Pancreas (tissue), 10 donors: ENCODE measurements at places on chromosomes 11 and 22.
A peak's percentile ranks its signal among the peaks of the same experiment; 100 is the strongest.

DNA sequence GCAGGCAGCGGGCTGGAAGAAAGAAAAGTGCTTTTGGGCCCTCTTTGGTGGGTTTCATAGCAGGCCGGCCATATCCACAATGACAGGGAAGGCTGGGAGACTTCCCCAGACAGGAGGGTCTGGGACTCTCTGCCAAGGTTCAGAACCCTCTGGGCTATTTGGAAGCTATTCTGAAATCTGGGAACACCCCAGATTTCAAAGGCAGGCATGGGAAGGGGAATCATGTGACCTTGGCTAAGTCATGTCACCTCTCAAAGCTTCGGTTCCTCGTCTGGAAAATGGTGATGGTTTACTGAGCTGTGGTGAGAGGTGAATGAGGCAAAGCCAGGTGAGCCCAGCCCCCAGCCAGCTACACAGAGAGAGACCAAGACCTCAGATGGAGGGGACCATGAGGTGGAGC is 4.6 kb downstream of the CASTOR1 start:
- DNase-seq = no peak

GRCh38 chr11:108622341-108622740 is 28.8 kb upstream of the EXPH5 start:
- DNase-seq = no peak

DNA sequence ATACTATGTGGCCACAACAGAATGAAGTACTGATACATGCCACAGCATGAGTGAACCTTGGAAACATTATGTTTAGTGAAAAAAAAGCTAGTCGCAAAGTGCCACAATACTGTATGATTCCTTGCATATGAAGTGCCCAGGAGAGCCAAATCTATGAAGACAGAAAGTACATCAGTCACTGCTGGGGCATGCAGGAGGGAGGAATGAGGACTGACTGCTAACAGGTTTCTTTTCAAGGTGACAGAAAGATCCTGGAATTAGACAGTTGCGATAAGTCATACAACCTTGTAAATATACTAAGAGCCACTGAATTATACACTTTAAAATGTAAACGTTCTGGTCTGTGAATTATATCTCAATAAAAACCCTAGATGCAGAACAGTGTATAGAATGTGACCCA is 11.8 kb upstream of the C11orf91 start:
- DNase-seq = no peak

- no peak for DNase-seq
Observed at GRCh38 chr11:9787260-9787659, 123.4 kb downstream of the SWAP70 start.

- DNase-seq = no peak
Observed at GRCh38 chr11:57406337-57406904, 16.0 kb upstream of the PRG2 start.

GRCh38 chr22:43534916-43535315 is 123.1 kb downstream of the MPPED1 start:
- DNase-seq = no peak

GRCh38 chr22:49517667-49518185 is 309.9 kb downstream of the BRD1 start:
- DNase-seq = no peak

GRCh38 chr11:117996058-117996457 is 9.9 kb downstream of the IL10RA start:
- DNase-seq = no peak

DNA sequence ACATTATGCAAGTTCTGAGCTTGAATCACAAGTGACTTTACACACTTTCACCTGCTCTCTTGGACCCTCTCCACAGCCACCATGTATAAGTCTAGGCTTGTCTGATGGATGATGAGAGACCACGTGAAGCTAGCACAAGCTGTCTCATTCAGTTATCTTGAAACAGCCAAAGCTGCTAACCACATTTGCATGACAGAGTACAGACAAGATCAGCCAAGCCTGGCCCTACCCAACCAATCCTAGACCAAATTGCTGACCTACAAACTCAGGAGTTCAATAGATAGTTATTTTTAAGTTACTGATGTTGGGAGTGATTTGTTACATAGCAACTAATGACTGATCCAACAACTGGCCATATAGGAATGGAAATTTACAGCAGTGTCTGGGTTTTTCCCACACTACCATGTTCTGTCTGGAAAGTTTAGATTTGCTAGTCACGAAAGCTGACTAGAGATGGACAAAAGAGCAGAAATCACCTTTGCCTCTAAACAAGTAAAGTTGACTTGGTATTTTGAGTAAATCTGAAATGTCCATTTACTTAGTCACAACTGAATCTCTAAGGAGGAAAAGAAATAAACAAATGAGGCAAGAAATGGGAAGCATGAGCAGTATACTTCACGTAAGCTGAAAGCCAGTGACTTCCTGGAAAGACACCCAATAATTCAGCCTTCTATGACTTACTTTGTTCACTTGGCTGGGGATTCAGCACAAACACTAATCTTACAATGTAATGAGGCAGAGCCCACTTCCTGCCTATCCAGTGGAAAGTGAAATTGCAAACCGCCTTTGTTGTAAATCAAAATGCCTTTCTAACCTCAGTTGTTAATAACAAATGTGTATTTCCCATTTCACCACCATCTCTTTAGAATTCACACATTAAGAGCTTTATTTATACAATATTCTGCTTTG is 101.7 kb downstream of the FAM181B start:
- DNase-seq = no peak

- no peak for DNase-seq
Observed at GRCh38 chr22:19460036-19460435, 12.5 kb upstream of the C22orf39 start.

DNA sequence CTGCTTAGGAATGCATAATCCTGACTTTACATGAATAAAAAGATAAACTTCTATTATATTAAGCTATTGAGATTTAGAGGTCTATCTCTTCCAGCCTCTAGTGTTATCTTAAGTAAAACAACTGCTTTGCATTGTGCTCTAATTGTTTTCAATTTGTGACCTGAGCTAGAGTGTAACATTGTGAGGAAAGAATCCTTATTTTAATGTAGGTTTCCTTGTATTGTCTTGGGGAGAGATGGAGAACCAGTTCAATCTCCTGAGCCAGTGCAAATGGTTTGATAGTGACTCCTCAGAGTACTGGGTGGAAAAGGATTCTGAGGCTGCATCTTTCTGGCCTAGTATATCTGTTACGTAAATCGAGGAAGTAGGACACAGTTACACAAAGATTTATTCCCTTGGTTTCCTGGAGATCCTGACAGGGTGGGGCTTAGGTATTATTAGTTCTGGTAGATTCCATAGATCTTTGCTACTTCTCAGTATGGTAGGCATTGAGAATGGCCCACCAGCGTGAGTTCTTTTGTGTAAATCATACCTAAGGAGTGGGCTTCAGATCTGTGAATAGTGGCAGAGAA is 683.5 kb upstream of the CCDC179 start:
- DNase-seq = no peak

DNA sequence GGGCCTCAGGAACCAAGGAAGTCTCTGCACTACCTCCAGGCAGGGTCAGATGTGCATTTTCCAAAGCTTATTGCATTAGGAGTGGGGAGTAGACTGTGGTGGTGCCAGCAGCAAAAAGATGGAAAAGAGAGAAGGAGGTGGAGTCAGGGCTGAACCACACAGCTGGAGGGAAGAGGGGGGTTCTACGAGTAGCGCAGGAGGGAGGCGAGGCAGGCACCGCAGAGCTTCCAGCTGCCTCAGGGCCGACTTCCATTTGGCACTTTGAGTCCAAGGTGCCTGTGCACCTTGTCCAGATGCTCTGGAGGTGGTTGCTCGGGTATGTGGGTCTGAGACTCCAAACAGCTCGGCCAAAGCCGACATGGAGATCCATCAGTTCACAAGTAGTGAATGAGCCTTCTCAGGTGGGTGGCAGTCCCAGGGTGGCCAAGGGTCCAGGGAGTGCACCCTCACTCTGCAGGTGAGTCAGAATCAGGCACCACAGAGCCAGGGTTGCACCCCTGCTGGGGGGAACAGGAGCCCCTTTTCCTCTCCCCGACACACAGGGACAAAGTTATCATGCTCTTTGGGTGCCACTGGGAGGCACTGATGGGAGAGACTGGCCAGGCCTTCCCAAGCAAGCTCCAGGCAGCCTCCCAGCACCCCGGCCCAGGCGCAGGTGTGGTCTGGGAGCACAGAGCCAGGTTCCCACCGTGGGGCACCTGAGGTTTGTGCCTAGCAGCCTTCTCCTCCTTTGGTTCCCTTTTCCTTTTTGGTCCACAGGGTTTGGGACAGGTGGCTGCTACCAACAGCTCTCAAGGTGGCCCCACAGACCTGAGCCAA is 30.2 kb downstream of the GGT5 start:
- no peak for DNase-seq

DNA sequence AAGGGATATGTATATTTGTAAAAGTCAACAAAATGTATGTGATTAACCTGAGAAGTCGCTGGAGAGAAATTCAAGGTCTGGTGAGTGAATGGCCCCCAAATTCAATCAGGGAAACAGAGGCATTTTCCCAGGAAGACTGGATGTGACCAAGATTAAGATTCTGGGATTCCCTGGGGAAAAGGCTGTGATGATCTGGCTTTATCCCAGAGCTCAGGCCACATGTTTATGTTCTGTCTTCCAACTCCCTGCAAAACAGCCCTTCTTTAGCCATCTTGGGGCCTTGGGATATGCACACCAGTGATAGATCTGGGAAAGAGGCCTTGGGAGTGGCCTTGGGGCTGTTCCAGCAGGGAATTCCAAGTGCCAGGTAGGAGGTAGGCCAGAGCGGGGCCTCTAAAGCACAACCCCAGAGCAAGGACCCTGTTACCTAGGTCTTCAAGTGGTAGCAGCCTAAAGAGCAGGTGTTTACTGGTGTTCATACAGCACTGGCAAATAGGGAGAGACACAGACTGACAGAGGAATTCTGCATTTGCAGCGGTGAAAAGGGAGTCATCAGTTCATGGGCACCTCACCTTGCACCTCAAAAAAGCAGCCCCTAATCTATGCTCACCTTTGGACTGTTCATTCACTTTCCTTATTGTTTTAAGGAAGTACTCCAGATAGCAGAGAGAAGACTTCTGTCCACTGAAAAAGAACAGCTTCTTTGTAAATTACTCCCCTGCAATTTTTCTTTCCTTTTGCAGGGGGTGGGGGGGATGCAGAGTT is 312.4 kb downstream of the BUD13 start:
- no peak for DNase-seq

GRCh38 chr11:63537293-63538101 is 889 bp downstream of the PLAAT4 start:
- peak; percentile 66 for DNase-seq

GRCh38 chr22:43401233-43401632 is 10.6 kb upstream of the MPPED1 start:
- DNase-seq = no peak
